ENCODE measurements at places on chromosomes 13 and 19.

- no peak for DNase-seq
These were observed 117.7 kb upstream of the ABCC4 start for GRCh38 chr13:95418946-95419345.

- DNase-seq = no peak
These were observed 412.4 kb downstream of the SUCLA2 start for GRCh38 chr13:47588676-47589075.

GRCh38 chr13:97809576-97809975 lies 143.9 kb upstream of the IPO5 start:
- no peak for DNase-seq

GRCh38 chr19:1852581-1853128 lies 4.4 kb upstream of the REXO1 start:
- DNase-seq = no peak

- no peak for DNase-seq
These were observed 4.5 kb downstream of the MZF1 start for GRCh38 chr19:58568453-58569130.

DNA sequence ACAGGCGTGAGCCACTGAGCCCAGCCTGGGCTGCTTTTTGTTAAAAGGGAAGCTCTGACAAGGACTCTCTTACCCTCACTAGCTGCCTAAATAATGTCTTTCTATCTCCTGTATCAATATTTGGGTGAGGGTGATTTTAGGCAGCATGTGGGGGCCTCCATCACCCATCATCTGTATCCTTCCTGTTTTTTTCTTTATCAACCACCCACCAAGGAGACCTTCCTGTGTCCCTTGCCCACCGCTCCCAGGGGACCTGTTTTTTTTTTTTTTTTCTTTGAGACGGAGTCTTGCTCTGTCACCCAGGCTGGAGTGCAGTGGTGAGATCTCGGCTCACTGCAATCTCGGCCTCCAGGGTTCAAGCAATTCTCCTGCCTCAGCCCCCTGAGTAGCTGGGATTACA lies 5.4 kb upstream of the NDUFB7 start:
- no peak for DNase-seq

- DNase-seq = no peak
These were observed 25.6 kb downstream of the EDNRB start for GRCh38 chr13:77893066-77893465.

GRCh38 chr19:51765086-51765485 lies 4.1 kb downstream of the FPR2 start:
- DNase-seq = no peak

DNA sequence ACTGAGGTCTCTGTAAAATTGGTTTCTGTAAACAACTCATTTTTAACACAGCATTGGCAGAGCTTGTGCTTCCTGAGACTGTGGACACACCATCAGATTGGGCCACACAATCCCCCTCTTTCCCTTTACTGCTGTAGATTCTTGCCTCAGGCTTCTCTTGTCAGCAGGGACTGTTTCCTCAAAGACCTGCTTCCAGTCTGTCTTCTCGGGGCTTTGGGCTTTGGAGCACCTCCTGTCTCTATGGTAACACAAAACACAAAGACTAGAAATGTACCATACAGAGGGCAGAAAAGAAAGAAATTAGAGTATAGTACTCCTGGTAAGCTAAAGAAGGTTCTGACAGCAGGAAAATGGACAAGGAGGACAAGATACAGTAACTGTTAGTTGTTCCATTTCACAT lies 484.5 kb downstream of the DIAPH3 start:
- DNase-seq = no peak

- peak; percentile 94 for DNase-seq
These were observed 10.3 kb upstream of the BBC3 start for GRCh38 chr19:47240996-47241918.
